Stomach (tissue), 19 donors: ENCODE measurements at places on chromosomes 2 and 18. TPM values are rescaled to one million over a fixed set of nuclear protein-coding genes. Genes with fewer than 3 reads are reported as not detected.

- H3K4me3 ChIP-seq = no peak overlapping the region
- H3K36me3 ChIP-seq = no peaks in the 10 kb centered on the region
- H3K27me3 ChIP-seq = no peaks in the 10 kb centered on the region
- no peak overlapping the region for H3K27ac ChIP-seq
- peaks cover 4% of the 10 kb centered on the region for H3K4me1 ChIP-seq
These were observed 94.0 kb upstream of the GLS start for GRCh38 chr2:190786404-190787166.

GRCh38 chr2:173676647-173677046 is 288.5 kb downstream of the SP3 start:
- no peaks in the 10 kb centered on the region for H3K36me3 ChIP-seq
- no peak for DNase-seq
- H3K27me3 ChIP-seq = no peaks in the 10 kb centered on the region

DNA sequence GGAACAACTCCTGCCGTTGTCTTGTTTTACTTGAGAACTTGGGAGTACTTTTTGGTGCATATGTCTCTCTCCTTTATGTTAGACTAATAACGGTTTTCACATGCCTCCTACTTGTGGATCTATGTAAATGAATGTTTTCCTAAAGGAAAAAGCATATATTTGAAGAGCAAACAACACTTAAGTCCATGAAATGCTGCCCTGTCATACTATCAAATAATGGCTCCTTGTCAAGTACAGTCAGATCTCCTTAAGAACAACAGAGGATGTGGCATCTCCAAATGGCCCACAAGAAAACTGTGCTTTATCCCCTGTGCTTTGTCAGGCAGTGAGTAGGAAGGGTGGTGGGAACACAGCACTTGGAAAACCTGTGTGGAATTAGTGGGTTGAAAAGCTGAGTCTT is 198.2 kb downstream of the PTGR3 start:
- DNase-seq = no peak
- no peak overlapping the region for H3K27ac ChIP-seq
- H3K27me3 ChIP-seq = no peaks in the 10 kb centered on the region
- H3K36me3 ChIP-seq = no peaks in the 10 kb centered on the region
- H3K4me1 ChIP-seq = no peaks in the 10 kb centered on the region

DNA sequence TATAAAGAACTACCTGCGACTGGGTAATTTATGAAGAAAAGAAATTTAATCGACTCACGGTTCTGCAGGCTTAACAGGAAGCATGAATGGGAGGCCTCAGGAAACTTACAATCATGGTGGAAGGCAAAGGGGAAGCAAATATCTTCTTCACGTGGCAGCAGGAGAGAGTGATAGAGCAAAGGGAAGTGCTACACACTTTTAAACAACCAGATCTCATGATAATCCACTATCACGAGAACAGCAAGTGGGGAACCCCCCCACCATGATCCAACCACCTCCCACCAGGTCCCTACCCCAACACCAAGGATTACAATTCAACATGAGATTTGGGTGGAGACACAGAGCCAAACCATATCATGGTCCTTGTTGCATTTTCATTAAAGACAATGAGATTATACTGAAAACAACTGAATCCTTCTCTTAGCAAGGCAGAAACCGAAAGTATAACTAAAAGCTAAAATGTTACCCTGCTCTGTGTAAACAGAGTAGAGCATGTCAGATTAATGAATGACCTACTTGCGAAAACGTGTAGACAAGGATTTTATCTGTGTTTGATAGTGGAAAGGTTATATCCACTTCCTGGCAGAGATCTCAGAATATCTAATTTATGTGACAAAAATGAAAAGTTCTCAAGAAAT is 60.1 kb upstream of the RBBP8 start:
- H3K36me3 ChIP-seq = no peaks in the 10 kb centered on the region
- no peaks in the 10 kb centered on the region for H3K27me3 ChIP-seq
- no peak overlapping the region for H3K4me3 ChIP-seq
- peak overlapping the region; percentile 16 for H3K27ac ChIP-seq
- no peak for DNase-seq
- peaks cover 27% of the 10 kb centered on the region for H3K4me1 ChIP-seq

DNA sequence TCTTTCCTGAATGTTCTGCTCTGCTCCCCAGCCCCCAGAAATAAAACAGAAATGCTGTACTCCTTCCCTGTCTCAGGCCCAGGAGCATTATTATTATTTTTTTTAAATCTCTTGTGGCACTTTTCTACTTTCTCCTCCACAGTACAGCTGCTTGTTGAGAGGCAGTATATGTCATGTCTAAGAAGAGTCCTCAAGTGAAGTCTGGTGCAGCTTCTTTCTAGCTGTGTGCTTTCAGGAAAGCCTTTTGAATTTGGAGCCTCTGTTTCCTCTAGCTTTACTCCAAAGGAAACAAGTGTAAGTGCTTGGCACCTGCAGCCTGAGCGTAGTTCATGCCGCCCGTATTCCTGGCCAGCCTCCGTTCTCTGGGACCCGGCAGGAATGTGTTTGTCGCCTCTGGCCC is 22.4 kb downstream of the AGAP1 start:
- H3K27me3 ChIP-seq = no peaks in the 10 kb centered on the region
- peaks cover 14% of the 10 kb centered on the region for H3K4me1 ChIP-seq
- no peaks in the 10 kb centered on the region for H3K36me3 ChIP-seq
- H3K4me3 ChIP-seq = no peak overlapping the region
- no peak for DNase-seq

Gene CTNNA2
- not detected for total RNA-seq

Gene DOCK10
- total RNA-seq = 0.89 TPM

Gene DDX18
- 26.8 TPM for total RNA-seq

- no peaks in the 10 kb centered on the region for H3K36me3 ChIP-seq
- H3K4me3 ChIP-seq = no peak overlapping the region
- no peak for DNase-seq
- H3K27ac ChIP-seq = no peak overlapping the region
- no peaks in the 10 kb centered on the region for H3K27me3 ChIP-seq
These were observed 652.0 kb downstream of the DCC start for GRCh38 chr18:52992041-52992440.

DNA sequence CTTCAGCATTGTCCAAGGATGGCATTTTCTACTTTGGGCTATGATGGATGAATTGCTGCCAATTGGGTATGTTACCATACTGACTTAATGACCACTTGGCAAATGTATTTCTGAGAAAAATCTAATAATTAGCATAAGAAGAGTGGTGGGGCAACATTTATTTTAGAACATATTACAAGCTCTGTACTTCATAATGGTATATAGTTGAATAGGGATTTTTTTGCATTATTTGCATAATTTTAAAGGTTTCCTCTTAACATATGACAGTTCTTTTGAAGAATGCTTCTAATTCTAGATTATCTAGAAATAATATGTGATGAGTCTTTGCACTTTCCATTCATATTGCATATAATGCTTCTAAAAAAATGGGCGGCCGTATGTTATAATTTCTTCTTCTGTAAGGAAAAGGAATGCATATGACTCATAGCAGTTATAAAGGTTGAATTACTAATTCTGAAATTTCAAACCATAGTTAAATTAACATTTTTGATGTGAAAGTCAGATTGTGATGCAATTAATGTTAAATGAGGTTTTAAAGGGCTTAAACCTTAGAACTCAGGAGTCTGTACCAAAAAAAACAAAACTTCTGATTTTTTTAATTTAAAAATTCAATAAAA is 1652.3 kb upstream of the SLC39A10 start:
- H3K27ac ChIP-seq = no peak overlapping the region
- no peaks in the 10 kb centered on the region for H3K27me3 ChIP-seq
- no peaks in the 10 kb centered on the region for H3K36me3 ChIP-seq
- no peaks in the 10 kb centered on the region for H3K4me1 ChIP-seq
- no peak for DNase-seq

Gene ITM2C
- total RNA-seq = 53.5 TPM

DNA sequence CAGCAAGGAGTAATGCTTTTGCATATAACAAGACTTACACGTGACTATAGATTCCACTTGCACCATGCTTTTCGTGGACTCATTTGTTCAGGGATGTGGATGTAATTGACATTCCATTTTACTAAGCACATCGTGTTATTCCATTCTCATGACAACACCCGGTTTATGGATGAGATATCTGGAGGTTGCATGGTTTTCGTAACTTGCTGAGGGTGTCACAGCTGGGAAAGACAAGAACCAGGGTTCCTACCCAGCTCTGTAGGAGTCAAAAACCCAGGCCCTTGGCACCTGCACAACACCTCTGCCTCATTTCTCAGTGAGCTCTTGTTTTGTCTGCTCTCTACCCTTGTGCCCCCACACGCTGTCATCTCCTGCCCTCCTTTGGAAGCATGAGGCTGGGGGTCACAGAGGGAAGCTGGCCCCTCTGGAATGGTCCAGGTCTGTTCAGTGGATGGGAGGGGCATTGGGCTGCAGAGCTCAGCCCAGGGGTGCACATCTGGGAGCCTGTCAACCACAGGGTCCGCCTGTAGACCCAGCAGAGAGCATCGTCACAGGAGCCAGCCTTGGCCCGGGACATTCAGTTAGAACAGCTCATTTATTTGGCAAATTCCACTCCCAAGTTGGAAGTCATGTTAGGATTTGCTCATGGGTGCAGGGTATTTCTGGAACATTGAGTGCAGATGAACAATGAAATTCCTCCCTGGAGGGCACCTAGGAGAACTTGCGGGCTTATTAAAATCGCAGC is 120.1 kb upstream of the TWIST2 start:
- no peaks in the 10 kb centered on the region for H3K36me3 ChIP-seq
- H3K27ac ChIP-seq = peak overlapping the region; percentile 80
- no peak overlapping the region for H3K4me3 ChIP-seq
- H3K27me3 ChIP-seq = no peaks in the 10 kb centered on the region
- H3K4me1 ChIP-seq = no peaks in the 10 kb centered on the region

DNA sequence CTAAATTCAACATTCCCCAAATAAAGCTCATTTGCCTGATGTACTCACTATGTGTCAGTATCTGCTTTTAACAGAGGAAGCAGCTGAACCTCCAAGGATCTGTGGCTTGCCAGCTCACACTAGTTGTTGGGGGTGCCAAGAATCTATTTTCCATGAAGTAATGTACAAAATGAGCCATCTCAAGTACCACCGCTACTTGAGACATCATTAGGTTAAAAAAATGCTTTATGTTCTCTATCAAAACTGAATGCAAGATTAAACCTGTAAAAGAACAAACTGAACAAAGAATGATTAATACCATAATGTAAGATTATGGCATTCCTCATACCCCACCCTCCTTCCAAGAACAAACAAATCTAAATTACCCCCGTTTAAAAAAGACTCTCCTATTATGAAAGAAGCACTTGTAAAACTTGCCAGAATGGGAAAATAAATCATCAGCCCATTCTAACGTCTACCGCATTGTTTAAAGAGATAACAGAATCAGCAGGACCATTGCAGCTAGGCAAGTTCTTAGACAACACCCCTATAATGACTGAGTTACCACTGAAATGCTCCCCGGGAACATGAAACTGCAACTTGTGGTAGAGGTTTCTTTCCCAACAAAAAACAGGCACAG is 471.6 kb downstream of the DLGAP1 start:
- no peak overlapping the region for H3K27ac ChIP-seq
- H3K36me3 ChIP-seq = no peaks in the 10 kb centered on the region

DNA sequence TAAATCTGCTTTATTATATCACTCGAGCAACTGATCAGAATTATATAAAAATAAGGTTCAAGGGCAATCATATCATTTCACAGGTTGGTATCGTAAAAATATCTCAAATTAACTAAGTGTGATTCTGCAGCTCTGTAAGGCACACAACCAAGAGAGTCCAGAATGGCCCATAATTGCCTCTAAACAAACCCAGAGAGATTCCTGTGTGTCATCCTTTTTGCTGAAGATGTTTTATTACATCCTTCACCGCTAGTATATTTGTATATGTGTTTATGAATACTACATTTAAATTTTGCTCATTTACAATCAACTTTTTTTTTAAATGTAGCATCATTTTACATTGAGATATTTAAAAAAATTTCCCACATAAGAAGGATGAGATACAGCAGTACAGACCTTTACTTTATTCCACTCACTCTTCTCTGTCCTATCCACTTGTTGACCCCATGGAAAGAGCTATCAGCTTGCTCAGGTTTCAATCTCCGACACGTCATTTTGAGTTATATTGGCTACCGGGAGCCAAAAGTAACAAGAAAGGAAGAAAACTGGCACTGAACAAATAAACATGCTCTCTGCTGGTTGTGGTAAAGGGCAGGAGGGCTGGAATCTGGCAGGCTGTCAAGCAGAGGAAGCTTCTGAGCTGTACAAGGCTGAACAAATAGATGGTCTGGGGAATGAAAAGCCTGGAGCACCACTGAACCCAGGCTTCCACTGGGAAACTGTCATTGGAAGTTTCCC is 23.1 kb downstream of the PLA2R1 start:
- H3K4me3 ChIP-seq = no peak overlapping the region
- no peaks in the 10 kb centered on the region for H3K27me3 ChIP-seq
- H3K27ac ChIP-seq = no peak overlapping the region
- peak; percentile 62 for DNase-seq
- peaks cover 1% of the 10 kb centered on the region for H3K36me3 ChIP-seq

GRCh38 chr2:45169339-45170190 is 160.3 kb upstream of the SIX2 start:
- peak overlapping the region; percentile 38 for H3K27ac ChIP-seq
- H3K4me1 ChIP-seq = peaks cover 24% of the 10 kb centered on the region
- peak overlapping the region; percentile 72 for H3K4me3 ChIP-seq
- peaks cover 47% of the 10 kb centered on the region for H3K27me3 ChIP-seq

- DNase-seq = no peak
- no peaks in the 10 kb centered on the region for H3K36me3 ChIP-seq
- peaks cover 17% of the 10 kb centered on the region for H3K4me1 ChIP-seq
- no peak overlapping the region for H3K4me3 ChIP-seq
These were observed 143.1 kb upstream of the CTAGE1 start for GRCh38 chr18:22560797-22561196.

DNA sequence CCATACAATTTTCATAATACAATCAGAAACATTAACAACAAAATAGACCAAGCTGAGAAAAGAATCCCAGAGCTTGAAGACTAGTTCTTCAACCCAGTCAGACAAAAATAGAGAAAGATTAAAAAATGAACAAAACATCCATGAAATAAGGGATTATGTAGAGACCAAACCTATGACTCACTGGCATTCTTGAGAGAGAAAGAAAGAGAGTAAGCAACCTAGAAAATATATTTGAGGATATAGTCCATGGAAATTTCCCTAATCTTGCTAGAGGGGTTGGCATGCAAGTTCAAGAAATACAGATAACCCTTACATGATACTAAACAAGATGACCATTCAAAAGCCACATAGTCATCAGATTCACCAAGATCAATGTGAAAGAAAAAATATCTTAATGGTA is 281.7 kb downstream of the CCDC85A start:
- H3K4me3 ChIP-seq = no peak overlapping the region
- H3K27ac ChIP-seq = no peak overlapping the region
- DNase-seq = no peak
- no peaks in the 10 kb centered on the region for H3K27me3 ChIP-seq
- H3K36me3 ChIP-seq = no peaks in the 10 kb centered on the region
- H3K4me1 ChIP-seq = no peaks in the 10 kb centered on the region

DNA sequence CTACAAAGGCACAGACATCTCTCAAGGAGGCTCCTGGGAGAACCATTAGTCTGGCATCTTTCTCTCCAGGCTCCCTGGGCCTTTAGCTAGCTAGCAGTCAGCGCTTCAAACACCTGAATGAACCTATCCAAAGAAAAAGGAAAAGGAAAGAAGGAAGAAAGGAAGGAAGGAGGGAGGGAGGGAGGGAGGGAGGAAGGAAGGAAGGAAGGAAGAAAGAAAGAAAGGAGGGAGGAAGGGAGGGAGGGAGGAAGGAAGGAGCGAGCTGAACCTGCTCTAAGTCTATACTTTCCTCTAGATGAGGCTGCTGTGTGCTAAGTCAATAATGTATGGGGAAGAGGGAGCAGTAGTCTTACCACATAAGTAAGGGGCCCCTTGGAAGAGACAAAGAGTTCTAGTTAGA is 5.1 kb upstream of the BCL11A start:
- H3K4me3 ChIP-seq = no peak overlapping the region
- DNase-seq = no peak
- H3K27ac ChIP-seq = no peak overlapping the region
- no peaks in the 10 kb centered on the region for H3K36me3 ChIP-seq
- H3K4me1 ChIP-seq = peaks cover 35% of the 10 kb centered on the region
